Activated B cell treated with CpG ODN at 0.5 μM for 24 hours (primary cell): ENCODE measurements at places on chromosomes 11 and 22.
A peak's percentile ranks its signal among the peaks of the same experiment; 100 is the strongest.

GRCh38 chr11:126930091-126930841, 70.3 kb downstream of the KIRREL3 start:
- no peak for DNase-seq

- DNase-seq: no peak
Measured at GRCh38 chr11:64164392-64165312, 1.3 kb downstream of the MACROD1 start.

DNA sequence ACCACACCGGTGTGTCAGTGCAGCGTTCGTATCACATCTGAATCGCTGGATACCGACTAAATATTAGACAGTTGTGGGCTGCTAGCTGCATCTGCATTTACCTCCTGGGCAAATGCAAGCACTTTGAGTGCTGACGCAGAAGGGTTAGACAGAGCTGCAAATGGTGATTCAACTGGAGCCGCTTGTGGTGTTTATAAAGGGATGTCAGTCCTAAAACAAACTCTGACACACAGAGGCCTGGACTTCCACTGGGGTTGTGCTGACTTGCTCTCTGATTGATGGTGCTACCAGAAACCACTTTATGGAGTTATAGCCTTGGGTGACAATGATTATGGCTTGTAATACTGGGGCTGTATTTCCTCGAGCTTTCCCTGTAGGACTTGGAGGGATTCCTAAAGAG, 374.4 kb downstream of the NTM start:
- no peak for DNase-seq

DNA sequence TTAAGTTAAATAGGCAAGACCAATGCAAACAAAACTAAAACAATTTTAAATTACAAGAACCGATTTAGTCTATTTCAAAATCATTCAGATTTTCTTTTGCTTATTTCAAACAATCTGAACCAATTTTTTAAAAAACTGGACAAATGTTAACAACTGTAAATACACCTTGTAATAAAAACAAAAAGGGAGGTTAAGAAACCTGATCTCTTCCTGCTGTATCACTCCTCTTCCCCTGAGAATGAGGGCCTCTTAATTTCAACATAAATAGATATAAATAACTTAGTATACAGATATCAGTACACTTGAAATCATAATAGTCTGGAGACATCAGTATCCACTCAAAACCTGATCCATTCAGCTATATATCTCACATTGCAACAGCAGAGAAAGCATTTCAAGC, 346.6 kb downstream of the TTC28 start:
- DNase-seq: no peak

DNA sequence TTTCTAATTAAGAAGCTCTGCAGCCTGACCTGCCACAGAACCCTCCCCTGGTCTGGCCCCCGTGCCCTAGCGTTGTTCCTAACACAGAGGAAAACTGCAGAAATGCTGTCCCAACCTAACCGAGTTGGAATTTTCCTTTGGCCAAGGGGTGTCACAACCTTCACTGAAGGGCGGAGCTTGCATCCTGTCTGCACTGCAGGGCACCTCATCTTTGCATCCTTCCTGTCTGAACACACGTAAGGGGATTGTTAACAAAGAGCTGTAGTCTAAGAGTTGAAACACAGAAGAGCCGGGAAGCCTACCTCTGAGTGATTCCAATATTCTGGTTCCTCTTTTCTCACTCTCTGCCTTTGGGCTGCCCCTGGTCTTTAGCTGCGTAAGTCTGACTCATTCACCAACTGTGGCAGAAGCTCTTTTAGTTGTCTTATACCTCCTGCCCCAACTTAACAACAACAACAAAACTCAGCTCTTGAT, 1.6 kb downstream of the DIXDC1 start:
- no peak for DNase-seq

GRCh38 chr11:36044636-36045035, 100.8 kb downstream of the LDLRAD3 start:
- DNase-seq: no peak

DNA sequence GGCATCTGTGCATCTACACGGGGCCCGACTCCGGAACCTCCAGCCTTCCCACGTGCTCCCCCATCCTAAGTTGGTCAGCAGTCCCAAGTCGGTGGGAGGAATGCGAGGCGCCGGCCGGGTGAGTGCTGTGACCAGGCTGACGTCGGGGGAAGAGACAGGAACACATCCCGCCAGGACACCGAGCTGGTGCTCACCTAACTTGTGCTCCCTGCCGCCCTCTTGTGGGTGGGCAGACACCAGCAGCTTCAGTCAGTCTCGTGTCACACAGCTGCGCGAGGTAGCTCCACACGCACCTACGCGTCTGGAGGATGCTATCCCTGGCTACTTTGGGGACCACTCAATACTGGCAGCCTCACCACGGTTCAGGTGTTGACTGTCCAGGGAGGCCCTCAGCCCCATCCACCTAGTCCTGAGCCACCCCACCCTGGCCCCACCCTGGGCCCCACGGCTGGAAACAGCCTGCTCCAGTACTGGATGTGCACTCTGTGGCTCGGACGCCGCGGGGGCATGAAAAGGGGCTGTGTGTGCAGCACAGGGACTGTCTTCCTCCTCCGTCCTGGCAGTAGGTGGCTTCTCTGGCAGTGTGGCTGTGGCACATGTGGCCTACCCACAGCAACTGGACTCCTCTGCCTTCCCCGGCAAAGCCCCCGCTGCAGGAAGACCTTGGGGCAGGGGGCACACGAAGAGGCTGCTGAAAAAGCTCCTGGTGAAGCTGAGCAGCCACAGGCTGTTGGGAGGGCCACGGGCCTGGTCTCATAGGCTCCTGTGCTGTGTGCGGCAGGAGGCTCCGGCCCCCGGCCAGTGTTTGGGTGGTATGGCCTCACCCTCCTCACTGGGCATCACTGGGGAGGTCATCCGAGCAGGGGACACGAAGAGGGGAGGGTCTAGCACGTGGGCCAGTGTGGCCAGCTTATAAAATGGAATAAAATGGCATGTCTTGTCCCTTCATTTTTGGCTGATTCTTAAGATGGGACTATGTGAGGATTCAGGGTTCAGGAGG, 11.2 kb upstream of the BID start:
- peak; percentile 65 for DNase-seq

DNA sequence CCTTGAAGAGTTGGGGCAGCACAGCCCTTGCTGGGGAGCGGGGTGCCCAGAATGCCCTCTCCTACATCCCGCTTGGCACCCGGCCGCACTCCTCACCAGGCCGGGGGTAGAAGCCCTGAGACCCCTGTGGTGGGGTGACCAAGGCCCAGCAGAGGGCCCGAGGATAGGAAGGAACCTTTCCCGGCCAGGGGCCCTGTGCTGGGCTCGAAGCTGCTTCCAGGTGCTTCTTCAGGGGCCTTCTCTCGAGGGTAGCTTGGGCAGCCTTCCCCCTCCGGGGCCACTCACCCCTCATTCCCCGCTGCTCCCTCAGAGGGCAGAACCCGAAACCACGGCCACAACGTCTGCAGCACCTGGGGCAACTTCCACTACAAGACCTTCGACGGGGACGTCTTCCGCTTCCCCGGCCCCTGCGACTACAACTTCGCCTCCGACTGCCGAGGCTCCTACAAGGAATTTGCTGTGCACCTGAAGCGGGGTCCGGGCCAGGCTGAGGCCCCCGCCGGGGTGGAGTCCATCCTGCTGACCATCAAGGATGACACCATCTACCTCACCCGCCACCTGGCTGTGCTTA, 752 bp downstream of the MUC2 start:
- DNase-seq: no peak

GRCh38 chr11:42311514-42311913, 852.1 kb upstream of the LRRC4C start:
- no peak for DNase-seq

GRCh38 chr11:69905611-69906452, 86.6 kb upstream of the FGF3 start:
- no peak for DNase-seq

DNA sequence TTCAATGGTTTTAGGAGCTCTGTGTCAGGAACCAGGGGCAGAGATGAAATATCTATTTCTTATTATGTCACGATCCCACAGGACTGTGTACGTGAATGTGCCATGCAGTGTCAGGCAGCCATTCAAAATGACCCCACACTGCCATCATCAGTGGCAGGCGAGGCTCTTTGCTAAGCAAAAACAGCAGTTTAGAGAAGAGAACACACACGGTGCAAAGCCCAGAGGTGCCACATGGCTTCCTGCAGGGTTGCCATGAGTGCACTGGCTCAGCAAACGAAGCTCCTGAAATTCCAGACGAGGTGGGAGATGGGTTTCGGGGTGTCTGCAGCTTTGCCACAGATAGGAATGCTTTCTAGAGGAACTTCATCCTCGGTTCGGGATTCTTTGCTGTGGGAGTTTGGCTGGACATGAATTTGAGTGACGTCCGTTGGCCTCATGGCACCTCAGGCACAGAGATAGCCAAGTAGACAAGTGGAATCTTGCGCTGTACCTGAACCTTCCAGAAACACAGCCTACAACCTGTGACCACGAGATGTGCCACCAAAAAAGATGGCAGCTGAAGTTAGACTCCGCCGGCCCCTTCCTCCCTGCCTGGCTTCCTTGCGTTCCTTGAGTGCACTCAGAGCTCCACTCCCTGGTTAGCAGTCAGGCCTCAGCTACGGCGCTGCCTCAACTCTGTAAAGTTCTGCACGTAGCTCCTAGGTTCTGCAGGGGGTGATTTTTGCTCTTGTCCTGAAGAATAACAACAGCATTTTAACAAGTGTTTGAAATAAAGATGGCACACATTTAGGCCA, 7.8 kb upstream of the ZBED4 start:
- DNase-seq: no peak

DNA sequence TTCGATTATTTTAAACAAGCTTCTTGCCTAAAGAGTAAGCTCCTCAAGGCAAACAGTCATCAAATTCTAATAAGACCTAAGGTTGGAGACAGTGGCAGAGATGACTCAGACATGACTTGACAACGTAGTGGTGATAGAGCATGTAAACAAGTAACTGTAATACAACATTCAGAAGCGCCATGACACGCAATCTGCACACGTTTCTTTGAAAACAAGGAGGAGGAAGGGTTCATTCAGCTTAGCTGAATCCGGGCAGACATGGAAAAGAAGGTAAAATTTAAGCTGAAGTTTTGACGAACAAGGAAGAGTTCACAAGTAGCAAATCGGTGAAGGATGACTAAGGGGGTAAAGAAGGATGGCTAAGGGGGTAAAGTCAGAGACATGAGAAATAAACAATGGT, 152.4 kb upstream of the ZC3H12C start:
- no peak for DNase-seq

- no peak for DNase-seq
Measured at GRCh38 chr11:304915-305843, 2.4 kb upstream of the IFITM2 start.

GRCh38 chr11:133081020-133081419, 451.3 kb downstream of the OPCML start:
- DNase-seq: no peak

DNA sequence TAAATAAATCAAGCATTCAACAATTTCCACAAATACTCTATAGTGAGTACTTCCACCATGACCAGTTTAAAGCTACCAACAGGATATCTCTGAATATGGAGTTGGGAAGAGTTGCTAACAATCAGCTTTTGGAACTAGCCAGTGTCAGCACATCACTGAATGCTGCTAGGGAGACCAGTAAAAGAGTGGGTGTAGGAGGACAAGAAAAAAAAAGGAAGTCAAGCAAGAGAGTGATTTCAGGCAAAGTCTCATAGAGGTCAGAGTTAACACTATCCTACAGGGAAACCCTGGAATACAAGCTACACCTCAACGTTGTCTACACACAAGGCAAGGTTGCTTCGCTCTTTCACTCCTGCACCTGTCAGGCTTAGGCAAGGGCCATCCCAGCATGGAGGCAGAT, 24.2 kb downstream of the EIF3F start:
- no peak for DNase-seq

DNA sequence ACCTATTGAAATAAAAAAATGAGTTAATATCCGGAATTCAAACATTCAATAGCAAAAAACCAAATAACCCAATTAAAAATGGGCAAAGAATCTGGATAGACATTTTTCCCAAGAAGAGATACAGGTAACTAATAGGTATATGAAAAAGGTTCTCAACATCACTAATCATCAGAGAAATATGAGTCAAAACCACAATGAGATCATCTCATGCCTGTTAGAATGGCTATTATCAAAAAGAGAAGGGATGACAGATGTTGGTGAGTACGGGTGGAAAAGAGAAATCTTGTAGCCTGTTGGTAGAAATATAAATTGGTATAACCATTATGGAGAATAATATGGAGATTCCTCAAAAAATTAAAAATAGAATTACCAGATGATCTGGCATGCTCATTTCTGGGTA, 26.9 kb upstream of the OR6M1 start:
- DNase-seq: no peak

DNA sequence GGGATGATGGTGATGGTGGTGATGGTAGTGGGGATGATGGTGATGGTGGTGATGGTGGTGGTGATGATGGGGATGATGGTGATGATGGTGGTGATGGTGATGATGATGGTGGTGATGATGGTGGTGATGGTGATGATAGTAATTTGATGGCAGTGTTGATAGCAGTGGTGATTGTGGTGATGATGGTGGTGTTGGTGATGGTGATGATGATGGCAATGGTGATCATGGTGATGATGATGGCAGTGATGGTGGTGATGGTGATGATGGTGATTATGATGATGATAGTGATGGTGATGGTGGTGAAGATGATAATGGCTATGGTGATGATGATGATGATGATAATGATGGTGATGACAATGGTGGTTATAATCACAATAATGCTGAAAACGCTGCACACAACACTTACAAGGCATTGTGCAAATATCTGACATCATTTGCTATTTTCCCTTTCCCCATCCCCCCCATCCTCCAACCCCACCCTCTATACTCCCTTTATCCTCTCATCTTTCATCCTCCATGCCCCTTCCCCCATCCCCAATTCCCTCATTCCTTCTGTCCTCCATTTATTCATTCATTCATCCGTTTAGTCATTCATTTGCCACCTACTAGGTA, 230.1 kb downstream of the BRD1 start:
- no peak for DNase-seq

GRCh38 chr11:100484948-100485347, 202.1 kb upstream of the ARHGAP42 start:
- no peak for DNase-seq

DNA sequence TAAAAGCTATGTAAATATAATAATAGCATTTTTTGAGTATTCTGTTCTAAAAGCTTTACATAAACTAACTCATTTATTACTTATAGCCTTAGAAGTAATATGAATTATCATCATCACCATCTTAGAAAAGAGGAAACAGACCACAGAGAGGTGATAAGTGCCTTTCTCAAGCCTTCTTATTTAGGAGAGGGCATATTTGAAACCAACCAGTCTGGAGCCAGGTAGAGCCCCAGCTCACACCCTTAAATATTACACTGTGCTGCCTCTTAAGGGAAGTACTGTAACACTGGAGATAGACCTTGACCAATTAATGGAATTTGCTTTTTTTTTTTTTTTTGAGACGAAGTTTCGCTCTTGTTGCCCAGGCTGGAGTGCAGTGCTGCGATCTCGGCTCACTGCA, 2.3 kb downstream of the BCO2 start:
- no peak for DNase-seq

DNA sequence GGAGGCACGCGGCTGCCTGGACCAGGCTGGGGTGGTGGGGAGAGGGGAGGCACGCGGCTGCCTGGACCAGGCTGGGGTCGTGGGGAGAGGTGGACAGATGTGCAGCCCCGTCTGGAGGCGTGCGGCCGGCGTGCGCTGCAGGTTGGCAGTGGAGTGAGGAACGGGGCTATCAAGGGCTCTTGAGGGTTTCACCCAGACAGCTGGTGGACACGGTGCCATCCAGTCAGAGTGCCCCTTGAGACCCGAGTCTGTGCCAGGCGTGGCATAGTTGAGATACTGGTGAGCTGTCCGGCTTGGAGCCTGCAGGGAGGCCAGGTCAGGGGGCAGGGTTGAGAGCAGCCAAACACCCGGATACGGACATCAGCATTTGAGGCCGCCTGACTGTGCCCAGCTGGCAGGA, 1.5 kb upstream of the GRAMD4 start:
- DNase-seq: no peak
